Dermis blood vessel endothelial cell (primary cell): ENCODE measurements at places on chromosomes 12 and 14. TPM values are rescaled to one million over a fixed set of nuclear protein-coding genes. Genes with fewer than 3 reads are reported as not detected.

- DNase-seq = no peak
Observed at GRCh38 chr12:116442946-116443345, 116.2 kb upstream of the MAP1LC3B2 start.

Gene CD27
- total RNA-seq = not detected in 2 replicates

Gene GLIPR1L1
- not detected in 2 replicates for total RNA-seq

DNA sequence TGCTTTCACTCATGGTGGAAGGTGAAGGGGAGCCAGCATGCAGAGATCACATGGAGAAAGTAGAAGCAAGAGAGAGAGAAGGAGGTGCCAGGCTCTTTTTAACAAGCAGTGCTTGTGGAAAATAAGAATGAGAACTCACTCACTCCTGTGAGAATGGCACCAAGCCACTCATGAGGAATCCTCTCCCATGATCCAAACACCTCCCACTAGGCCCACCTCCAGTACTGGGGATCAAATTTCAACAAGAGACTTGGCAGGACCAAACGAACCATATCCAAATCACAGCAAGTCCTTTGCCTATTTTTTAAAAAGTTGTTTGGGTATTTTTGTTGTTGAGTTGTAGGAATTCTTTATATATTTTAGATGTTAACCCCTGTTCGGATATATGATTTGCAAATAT is 245.9 kb upstream of the ARID2 start:
- DNase-seq = no peak

- DNase-seq = peak; percentile 1
Observed at GRCh38 chr14:33435911-33436689, 497.4 kb downstream of the NPAS3 start.

- DNase-seq = peak; percentile 72
Observed at GRCh38 chr14:23562822-23563472, 4.6 kb downstream of the AP1G2 start.
